ENCODE measurements at places on chromosomes 6 and 20.

GRCh38 chr20:48923149-48923718, 1.7 kb downstream of the ARFGEF2 start:
- no peak for DNase-seq

DNA sequence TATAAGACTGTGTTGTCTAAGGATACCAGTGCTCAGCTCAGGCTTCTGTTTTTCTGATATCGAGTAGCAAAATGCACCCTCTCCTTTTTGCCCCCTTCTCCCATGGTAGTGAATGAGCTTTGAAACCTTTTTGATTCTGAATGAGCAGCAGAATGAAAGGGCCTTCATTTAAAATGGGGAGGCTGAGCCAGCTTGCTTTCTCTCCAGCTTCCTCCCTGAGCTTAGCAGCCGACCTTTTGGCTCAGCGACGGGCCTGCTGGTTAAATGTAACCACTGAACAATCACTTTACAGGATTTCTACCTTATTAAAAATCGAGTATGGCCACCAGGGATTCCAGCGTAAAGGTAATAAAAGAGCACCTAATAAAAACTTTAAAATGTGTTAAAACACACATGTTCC, 133.7 kb upstream of the SPACA1 start:
- DNase-seq: no peak

DNA sequence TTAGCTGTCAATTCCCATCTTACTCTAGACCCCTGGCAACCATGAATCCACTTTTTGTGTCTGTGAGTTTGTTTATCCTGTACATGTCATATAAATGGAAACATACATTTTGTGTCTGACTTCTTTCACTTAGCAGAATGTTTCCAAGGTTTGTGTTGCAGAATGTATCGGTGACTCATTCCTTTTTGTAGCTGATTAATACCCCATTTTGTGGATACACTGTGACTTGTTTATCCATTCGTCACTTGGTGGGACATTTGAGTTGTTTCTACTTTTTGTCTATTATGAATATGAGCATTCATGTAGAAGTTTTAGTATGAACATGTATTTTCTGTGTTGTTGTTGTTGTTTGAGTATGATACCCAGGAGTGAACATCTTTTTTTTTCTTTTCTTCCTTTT, 21.4 kb downstream of the CDYL start:
- DNase-seq: no peak

GRCh38 chr6:25792016-25792415, 37.5 kb downstream of the SLC17A4 start:
- DNase-seq: no peak

DNA sequence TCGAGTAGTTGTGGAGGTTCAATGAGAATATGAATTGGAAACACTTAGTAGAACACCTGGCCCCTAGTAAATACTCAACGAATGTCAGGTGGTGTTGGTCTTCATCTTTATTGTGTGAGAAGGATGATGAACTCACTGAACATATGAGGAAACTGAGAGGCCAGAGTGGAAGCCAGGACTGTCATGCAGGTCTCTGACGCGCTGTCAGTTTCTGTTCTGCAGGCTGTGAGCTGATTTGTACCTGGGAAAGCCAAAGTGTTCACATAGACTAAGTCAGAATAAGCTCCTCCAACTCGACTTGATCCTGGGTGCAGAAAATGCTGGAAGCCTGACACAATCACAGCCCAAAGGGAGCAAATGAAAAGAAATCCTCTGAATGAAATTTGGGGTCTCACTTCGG, 222.2 kb downstream of the LY86 start:
- no peak for DNase-seq

- DNase-seq: no peak
These were observed 99.5 kb downstream of the LAMP5 start for GRCh38 chr20:9613871-9614270.

DNA sequence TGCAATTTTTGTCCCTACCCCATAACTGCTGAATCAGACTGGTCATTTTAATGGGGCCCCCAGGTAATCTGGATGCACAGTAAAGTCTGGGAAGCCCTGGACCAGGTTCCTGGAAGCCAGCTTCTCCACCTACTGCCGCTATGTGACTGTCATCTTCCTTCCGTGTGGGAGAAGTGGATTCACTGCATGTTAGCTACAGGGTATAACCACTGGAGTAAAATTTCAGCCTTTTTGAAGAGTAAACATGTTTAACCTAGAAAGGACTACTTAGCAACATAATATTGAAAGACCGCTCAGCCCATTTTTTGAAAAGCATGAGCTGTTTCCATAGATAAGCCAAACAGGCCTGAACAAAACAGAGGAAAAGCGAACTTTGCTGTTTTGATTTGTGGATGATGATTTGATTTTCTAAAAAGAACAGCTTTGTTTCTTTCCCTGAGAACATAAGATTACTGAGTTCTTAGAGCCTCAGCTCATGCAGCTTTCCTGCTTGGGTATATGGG, 208.1 kb downstream of the PLCB4 start:
- no peak for DNase-seq

DNA sequence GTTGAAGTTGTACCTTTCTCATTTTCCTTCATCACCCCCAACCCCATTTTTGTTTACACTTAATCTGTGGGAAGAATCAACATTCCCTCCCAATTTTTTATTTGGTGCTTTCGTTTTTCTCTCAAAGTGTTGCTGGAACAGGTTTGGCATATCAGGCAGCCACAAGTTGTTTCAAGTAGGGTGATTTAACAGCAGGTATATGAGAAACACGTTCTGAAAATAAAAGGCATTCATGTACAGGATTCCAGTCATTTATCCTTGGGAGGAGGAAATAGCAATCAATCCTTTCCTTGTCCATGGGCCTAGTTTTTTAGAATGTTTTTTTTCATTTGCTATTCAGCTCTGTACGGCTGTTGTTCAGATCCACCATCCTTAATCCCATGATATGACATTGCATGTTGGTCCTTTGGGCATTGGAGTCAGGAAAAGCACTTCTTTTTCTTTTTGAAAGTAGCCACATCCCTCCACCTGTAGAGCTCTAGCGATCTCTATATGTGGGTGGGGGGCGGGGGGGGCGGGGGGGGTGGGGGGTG, 120.2 kb downstream of the JARID2 start:
- DNase-seq: no peak

Data from NCI-H2107 (cell line).